NCI-H1930 (cell line): ENCODE measurements at places on chromosomes 5 and 9.

DNA sequence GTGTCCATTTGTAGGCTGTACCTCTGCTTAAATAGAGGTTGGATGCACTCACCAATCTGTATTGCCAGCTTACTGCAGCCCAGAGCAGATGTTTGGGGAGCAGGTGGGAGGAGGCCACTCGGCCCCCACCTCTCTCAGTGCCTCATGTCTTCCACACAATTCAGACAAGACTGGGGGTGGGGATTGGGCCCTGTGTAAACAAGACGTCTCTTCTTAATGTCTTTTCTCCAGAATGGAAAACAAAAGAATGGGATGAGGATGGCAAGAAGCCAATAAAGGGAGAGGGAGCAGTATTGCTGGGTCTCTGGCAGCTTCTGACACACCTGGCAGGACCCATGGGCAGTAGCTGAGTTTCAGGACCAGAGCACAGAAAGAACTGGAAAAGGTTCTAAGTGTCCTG is 64.9 kb downstream of the SIL1 start:
- no peak for DNase-seq

DNA sequence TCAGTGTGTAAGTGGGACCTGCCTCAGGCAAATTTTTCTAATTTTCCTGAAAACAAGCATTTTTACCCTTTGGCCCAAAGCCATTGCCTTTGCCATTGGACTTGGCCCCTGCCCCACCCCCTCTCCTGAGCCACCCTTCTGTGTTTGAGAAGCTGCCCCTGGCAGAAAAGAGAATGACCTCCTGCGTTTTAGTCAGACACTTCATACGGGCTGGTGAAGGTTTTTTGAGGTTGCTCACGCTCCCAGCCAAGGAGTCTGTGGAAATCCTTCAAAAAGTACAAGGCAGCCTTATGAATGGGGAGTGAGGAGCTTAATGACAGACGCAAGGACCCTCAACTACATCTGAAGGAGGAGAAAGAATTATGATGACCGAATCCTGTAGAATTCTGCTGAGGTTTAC is 308.9 kb downstream of the SLIT3 start:
- DNase-seq = no peak

- DNase-seq = no peak
Observed at GRCh38 chr9:124022201-124023121, 10.9 kb downstream of the LHX2 start.

DNA sequence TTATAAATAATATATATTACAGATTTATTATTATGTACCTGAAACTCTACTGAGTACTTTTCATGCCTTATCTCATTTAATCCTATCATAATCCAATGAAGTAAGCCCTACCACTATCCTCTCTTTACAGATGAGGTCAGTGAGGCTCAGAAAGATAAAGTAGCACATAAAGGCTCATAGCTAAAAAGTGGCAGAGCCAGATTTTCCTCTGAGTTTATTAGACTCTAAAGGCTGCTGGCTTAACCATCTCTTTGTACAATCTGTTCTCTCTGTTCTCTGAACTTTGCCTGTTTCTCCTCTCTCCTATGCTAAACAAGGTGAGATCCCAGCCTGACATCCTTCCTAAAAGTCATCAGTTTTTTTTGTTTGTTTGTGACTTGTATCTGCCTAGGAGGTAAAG is 311.2 kb downstream of the KCTD16 start:
- no peak for DNase-seq

GRCh38 chr9:107484117-107484723 is 5.3 kb downstream of the KLF4 start:
- peak; percentile 55 for DNase-seq

DNA sequence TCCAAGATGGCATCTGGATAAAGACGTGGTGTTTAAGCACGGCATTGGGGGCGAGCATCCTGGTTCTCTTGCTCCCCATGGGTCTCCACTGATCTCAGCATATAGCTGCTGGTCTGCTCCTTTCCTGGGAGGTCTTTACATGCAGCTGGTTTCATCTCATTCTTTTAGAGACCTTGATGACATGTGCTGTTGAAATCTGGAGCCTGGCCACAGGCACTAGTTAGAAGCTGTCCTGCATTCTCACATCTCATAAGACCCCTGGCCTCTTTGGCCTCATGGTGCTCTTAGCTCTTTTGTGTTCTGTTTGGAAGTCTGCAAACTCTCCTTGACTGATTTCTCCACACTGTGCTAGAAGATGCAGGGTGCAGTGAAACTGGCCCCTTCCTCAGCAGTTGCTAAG is 113.0 kb downstream of the SMARCA2 start:
- no peak for DNase-seq

DNA sequence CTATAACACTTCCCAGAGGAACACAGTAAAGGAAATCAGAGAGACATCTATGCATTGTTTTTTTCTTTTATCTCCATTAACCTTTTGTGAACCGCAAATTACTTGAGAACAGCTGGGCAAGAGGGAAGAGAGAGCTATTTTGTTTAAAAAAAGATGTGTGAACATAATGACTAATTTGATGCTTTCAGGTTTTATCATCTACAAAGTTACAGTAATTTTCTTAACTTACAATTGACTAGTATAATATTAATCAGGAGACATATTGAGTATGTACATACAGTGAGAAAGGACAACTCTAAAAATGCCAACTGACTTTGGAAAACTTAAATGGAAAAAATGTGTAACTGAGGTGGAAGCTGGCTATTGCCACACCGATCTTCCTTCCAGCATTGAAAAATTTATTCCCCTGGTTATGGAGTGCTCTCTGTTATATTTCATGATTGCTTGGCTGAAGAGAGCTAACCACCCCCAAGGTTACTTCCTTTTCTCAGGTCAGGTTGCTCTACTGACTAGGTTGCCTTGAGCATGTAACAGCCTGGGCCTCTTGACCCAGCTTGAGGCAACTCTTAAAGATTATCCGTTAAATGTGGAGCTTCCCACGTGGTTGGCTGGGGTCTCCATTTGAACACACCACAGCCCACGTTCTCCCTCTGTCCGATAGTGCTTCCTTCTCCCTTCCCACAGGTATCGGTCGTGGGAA is 62.6 kb upstream of the C6 start:
- no peak for DNase-seq

DNA sequence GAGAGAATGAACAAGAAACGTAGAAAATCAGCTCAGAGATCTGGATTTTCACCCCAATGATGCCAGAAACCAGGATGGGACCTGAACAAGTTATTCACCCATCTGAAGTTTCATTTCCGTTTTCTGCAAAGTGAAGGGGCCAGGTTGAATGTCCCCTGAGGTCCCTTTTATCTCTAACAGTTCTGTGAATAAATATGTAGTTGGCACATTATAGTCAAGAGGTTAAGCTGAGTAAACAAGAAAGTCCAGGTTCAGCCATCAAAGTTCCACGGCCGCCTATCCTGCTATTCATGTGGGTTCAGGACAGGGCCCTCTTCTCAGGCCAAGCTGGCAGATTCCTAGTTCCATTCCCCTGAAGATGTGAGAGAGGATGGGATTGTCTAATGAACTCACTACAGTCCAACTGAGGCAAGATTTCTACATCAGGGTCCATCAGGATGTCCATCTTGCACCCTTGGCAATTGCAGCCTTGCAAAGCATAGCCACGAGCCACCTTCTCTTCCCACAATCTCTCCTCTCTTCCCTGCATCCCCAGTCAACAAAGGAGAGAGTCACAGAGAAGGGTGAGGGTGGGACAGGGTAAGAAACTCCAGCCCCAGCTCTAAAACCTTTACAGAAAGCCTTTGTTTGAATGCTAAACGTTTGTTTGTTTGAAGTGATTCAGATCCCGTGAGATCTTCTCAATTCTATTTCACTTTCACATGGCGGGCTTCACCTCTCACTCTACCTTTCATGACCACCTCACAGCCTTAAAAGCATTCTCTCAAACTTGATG is 311.0 kb downstream of the SLIT3 start:
- no peak for DNase-seq

DNA sequence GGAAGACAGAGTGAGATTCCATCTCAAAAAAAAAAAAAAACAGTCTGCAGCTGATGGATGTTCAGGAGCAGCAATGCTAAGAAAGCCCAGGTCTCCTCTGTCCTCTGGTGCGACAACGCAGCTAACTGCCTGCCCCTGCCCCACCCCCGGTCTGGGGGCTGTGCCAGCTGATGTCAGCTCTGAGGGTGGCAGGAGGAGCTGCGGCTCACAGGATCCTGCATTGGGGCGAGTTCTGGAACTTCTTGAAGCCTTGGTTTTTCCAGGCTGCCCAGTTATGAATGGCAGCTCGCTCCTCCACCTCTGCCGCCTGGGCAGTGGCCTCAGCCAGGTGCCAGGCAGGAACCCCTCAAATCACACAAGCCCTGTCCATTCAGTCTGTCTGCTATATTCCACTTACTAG is 113.5 kb downstream of the ROR2 start:
- no peak for DNase-seq

DNA sequence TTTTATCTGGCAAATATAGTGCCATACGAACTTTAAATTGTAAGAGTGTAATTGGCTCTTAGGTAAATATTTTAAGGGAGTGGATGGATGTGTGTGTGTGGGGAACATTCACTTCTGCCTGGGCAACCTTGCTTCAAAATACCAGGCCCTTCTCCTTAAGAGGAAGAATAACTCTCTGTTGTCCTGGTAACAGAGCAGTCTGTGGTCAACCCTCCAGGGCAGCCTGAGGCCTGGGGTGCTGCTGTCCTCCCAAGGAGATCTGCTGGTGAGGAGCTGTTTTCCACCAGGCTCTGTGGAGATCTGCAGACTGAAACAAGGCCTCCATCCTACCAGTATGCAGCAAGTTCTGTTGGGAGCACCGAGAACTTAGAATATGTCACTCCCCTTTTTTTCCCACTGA is 325.2 kb downstream of the PSAT1 start:
- DNase-seq = no peak

GRCh38 chr5:91111473-91112238 is 271.5 kb downstream of the ARRDC3 start:
- no peak for DNase-seq

DNA sequence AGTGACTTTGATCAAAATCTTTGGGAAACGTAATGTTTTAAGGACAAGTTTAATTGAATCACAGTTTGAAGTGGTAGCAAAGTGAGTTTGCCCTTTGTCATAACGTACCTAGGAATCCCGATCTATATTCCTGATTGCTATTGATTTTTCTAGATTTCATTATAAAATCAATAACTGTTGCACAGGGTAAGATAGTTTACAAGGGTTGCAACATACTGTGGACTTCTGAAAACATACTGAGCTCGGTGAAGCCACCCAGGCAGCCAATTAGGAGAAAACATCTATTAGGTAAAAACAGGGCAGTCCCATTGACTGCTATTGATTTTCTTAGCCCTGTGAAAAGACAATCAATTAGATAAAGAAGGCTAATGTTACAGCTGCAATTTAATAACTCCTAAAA is 659.9 kb downstream of the ISL1 start:
- no peak for DNase-seq

- DNase-seq = no peak
Observed at GRCh38 chr5:147415651-147416050, 94.2 kb downstream of the DPYSL3 start.
